ENCODE measurements at places on chromosomes 1 and 21.

GRCh38 chr1:58767143-58767542 lies 16.7 kb downstream of the JUN start:
- no peak for DNase-seq

- no peak for DNase-seq
These were observed 251.2 kb downstream of the TRABD2B start for GRCh38 chr1:47745715-47746609.

DNA sequence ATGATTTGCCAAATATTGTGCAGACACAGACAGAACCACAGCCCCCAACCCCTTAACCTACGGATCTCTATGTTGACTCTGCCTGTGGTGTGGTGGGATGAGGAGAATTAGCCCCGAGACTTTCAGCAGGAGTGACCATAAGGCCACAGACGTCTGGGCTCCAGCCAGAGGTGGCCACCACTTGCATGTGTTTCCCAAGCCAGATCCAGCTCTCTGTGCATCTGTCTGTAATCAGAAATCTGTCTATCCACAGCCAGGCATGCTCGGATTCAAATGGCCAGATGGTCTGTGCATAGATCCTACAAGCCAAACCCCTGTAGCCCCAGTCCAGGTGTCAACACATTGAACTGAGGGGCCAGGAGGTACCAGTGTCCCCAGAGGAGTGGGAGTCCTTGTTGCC lies 140.6 kb downstream of the SYF2 start:
- no peak for DNase-seq

- peak; percentile 11 for DNase-seq
These were observed 16.3 kb downstream of the CNIH3 start for GRCh38 chr1:224632381-224632871.

DNA sequence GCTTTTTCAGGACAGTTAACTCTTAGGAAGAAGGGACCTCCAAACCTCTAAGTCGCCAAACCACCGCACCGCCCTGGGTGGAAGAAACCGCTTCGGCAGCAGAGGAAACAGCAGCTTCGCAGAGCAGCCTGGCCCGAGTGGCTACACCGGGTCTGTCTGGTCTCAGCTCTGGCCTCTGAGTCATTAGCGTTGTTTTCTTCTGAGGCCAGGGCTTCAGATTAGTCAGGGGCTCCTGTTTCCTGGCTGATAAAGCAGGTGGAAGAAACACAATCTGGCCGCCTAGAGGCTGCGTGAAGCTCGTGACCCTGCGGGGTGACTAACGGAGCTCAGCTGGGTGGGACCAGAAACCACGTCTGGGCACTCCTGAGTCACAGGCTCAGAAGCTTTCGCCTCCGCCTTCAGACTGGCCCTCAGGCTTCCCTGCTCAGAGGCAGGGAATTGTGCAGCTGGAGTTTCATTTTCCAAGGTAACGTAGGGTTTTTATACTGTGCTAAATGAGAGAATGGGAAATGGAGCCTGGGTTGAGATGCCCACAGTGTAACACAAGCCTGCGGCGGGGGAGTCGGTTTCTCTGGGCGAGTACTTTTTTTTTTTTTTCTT lies 44.9 kb downstream of the CHAF1B start:
- DNase-seq: peak; percentile 100

DNA sequence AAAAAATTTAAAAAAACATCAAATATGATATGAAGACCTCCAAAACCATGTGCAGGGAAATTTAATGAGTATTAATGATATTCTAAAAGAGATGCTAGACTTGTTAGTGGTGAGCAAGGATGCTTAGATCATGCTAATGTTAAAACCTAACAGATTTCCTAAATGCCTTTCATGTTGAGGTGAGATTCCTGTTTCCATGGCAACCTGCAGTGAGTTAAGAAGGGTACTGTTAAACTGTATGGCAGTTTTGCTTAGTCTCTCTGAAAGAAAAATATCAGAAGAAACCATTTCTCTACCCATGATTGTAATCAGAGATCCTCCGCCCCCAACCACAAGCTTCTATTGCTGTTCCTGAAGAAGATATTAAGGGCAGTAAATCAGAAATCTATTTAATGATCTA lies 321.6 kb upstream of the LRRC7 start:
- no peak for DNase-seq

DNA sequence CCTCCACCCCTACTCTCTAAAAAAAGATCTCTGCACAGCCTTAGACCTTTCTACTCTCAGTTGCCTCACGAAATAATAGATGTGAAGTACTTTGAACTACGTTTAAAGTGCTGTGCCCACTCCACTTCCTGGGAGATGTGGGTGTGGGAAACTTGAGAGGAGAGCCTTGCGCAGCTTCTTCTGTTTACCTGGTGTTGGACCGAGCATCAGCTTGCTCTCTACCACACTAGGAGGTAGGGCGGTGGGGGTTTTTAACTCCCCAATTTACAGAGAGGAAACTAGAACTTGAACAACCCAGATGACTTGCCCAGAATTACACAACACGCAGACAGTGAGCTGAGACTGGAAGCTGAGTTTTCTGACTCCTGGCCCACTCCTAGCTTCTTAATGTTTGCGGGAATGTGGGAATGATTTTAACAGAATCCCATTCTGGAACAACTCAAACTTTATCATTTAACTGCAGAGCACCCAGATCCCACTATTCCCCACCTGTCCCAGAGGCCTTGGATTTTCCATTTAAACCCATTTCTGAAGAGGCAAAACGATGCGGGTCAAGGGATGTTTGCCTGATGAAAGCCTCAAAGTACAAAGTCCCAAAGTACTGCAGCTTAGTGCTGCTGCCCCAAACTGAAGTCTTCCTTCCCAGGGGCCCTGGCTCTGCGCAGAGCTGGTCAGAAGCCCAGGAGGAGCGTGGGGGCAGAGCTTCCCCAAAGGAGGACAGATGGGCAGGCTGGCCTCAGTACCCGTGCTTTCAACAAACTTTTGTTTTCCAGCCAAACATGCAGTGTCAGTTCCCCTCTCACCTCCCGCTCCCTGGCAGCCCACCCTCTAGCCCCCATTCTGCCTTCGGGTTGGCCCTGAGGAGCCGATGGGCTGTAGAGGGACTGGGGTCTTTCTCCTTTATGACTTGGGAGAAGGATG lies 19.0 kb downstream of the BTG2 start:
- DNase-seq: no peak

GRCh38 chr1:178947677-178947981 lies 76.8 kb upstream of the ANGPTL1 start:
- DNase-seq: peak; percentile 27

GRCh38 chr1:29441916-29442668 lies 205.8 kb downstream of the PTPRU start:
- DNase-seq: no peak

- DNase-seq: no peak
These were observed 11.5 kb downstream of the PFKFB2 start for GRCh38 chr1:207064561-207064960.

DNA sequence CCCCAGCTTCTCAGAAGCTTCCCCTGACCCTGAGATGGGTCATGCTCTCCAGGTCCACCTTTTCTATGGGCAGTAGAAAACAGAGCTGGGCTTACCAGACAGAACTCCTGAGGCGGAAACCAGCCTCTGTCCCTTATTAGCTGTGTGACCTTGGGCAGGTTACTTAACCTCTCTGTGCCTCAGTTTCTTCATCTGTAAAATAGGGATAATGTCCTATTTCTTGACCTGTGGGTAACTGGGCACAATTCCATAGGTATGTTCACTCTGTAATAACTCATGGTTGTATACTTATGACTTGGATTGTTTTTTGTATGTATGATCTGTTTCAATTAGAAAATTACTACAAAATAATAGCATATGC lies 57.1 kb upstream of the EDN2 start:
- no peak for DNase-seq
